ENCODE measurements at places on chromosomes 2 and 18.

GRCh38 chr2:3664925-3665324 is 6.9 kb downstream of the ALLC start:
- no peak for DNase-seq

DNA sequence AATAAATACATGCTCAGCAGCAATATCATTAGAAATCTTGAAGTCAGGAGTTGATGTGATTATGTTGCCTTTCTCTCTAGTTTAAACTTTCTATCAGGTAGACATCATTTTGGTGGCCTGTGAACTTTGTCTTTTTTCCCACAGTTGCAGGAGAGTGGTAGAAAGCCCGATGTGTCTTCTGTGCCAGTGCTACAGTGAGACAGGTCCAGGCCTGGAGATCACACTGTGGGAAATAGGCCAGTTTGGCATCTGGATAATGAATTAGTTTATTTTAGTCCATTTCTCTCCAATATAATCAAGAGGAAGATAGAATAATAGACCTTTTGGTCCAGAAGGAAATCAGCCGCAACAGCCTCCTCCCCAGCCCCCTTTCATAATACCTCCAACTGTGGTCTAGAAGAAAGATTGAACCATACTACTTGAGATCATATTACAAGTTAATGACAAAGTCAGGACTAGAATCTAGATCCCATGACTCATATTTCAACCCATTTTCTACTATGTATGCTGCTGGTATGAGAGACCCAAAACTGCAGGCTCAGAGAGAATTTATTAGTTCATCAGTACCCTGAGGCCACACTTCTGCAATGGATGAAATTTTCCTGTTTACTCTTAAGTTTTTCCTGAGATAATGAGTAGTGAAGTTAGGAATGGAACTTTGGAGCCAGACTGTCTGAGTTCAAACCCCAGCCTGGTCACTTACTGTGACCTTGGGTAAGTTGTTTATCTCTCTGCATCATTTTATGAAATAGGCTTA is 20.6 kb downstream of the KCMF1 start:
- no peak for DNase-seq

DNA sequence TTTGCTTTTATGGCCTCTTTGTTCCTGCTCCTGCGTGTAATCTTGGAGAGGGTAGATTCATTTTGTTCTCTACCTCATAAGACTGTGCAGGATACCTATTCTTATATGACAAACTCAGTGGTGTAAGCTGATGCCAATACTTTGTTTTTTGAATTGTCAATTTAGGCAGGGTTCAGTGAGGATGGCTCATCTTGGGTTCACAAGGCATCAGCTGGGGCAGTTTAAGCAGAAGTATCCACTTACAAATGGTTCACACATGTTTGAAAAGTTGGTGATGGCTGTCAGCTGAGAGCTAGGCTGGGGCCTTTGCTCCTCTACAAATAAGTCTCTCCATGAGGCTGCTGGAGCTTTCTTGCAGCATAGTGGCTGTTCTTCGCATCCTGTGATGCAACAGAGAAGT is 920.6 kb upstream of the PIK3C3 start:
- no peak for DNase-seq

DNA sequence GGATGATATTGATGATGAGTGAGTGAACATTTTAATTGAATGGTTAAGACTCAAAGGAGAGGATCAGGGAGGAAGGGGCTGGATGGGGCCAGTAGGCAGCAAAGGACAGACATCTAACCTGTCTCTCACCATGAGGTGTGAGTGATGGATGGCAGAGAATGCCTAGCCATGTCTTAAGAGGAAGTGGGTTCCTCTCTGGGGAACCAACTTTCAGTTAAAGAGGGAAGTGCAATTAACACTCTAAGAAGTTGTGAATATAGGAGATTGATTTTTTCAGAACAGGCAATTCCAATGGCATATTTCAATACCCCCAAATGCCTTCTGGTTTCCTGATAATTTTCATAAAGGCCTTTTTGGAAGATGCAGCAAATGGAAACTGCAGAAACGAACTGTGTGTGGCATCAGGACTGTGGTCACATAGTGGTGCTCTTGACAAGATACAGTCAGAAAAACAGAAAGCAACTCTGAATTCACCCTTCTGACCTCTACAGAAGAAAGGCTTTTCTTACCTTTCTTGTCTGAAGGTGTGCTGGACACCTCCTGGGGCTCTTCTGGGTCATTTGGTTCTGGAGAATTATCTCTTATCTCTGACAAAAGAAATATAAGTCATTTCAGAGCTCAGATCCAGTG is 10.2 kb downstream of the SP110 start:
- no peak for DNase-seq

- no peak for DNase-seq
Observed at GRCh38 chr2:86280191-86280667, 57.2 kb downstream of the REEP1 start.

GRCh38 chr2:15527074-15527739 is 33.9 kb downstream of the NBAS start:
- DNase-seq = no peak

- no peak for DNase-seq
Observed at GRCh38 chr2:1784087-1784486, 39.8 kb upstream of the PXDN start.

DNA sequence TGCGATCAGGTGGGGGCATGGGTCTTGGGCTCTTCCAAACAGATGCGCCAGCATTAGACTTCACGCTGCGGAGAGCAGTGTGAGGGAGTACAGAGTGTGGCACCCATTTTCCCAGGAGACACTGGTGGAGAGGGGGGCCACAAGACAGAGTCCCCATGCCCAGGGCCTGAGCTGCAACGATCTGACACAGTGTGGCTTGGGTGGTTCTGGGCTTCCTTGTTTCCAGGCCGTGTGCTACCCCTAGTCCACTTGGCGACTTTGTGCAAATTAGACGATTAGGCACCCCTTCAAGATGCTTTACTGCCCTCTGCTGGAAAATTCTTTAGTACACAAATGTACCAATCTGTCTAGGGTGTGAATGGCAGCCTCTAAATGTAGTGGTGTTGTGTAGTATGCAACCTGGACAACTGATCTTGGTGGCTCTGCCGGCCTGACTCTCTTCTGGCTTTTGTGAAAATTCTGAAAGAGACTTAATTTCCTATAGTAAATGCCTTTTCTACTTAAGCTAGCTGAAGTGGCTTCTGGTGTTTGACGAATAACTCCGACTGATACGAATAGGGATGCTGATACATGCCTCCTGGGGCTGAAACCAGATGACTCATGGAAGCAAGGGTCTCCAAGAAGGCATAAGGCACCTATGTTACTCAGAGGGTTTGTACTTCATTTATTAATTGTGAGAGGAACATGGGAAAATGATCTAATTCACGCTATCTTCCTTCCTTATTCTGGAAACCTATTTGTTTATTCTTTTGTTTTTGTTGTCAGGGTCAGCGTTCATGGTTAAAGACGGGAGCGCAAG is 92.3 kb upstream of the SMAD2 start:
- DNase-seq = peak; percentile 37

GRCh38 chr2:153360239-153360638 is 118.3 kb downstream of the RPRM start:
- DNase-seq = no peak

GRCh38 chr2:60998628-60999545 is 18.6 kb upstream of the PEX13 start:
- DNase-seq = no peak

DNA sequence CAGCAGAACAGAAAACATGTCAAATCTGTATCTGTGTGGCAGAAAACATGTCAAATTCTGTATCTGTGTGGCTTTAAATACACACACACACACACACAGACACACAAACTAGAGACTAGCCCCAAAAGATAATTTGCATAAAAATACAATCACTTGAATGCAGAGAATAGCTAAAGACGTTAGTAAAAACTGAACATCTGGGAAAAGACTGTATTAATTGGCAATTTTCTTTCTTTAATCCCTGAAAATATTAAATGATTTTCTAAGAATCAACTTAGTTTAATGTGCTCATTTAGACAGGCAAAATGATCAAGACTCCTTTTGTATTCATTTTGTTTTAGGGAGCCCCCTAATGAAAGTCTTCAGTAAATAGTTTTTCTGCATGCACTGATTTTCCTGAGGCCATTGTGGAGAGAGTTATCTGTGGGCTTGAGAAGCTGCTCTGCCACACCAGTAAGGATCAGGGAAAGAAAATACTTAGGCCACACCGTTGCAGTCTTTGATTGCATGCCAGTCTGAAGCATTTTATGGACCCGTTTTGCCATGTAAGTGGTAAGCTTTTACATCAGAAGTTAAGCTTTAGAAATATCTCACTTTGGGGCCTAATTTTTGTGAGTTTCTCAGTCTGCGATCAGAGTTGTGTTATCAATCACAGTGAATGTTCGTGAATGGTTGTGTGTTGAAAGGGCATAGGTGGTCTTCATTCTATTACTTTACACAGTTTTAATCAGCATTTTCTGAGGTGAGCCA is 2.2 kb downstream of the SPATS2L start:
- DNase-seq = no peak

DNA sequence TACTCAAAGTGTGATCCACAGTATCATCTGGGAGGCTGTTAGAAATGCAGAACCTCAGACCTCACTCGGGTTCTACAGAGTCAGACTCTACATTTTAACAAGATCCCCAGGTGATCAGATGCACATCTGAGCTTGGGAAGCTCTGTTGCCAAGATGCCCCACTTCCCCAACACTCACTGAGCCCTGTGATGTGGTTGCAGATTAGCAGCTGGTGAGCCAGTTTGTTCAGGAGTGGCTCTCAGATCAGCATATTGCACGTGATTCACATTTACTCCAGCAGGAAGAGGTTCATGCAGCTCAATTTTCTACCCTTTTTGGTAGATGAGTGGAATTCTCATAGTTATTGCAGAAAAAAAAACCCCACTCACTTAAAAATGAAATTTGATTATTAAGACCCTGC is 96.4 kb downstream of the VIT start:
- no peak for DNase-seq

GRCh38 chr18:77617694-77618093 is 368.0 kb downstream of the GALR1 start:
- DNase-seq = no peak

GRCh38 chr2:117726747-117727146 is 87.7 kb upstream of the DDX18 start:
- no peak for DNase-seq

- DNase-seq = peak; percentile 12
Observed at GRCh38 chr2:222982010-222982908, 69.7 kb upstream of the KCNE4 start.

- DNase-seq = no peak
Observed at GRCh38 chr2:159614534-159615366, 1.6 kb downstream of the BAZ2B start.

GRCh38 chr2:46175419-46175818 is 121.8 kb upstream of the EPAS1 start:
- no peak for DNase-seq

DNA sequence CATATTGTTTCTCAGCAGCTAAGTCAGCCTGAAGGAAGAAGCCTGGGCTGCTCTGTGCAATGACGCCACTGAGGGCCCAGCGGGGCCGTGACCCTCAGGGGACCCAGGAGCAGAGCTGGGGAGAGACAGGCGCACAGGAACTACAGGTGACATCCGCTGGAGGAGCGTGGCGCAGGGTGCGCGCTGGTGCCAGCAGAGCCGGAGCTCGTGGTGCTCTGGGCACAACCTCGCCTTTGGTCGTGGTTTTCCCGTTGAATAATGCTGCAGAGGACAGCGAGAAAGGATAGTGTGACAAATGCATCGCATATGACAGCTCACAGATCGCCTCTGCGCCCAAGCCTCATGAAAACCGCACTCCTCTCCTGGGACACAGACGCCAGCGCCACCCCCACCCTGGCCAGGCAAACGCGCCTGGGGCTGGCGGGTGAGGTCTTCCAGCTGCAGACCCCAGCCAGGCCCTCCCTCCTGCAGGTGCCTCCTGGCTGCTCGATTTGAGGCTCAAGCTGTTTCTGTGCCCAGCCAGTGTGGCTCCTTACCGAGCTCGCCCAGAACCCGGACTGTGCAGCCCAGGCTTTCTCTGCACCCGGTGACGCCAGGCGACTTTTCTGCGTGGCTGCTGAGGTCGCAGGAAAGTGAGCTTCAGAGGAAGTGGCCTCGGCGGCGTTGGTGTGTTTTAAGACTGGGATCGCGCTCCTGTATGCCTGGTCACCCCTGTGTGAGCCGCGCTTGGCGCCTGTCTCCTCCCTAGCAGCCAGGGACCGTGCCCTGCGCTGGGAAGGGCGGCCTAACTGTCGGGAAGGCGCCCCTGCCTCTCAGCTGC is 583.1 kb upstream of the HS6ST1 start:
- no peak for DNase-seq

DNA sequence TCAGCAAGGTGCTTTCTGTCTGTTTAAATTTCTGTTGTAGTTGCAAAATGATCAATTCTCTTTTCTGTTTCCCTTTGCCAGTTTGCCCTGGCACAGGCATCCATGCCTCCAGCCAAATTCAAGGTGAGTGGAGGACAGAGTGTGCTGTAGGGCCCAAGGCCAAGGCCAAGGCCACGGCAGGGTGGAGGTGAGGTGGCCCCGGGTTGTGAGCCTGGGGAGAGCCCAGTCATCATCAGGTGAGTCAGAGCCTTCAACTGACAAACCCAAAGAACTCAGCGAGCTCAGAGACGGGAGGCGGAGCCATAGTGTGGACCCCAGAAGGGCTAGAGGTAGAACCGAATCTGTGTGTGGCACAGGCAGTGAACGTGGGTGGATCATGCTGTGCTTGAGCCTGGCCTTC is 55.7 kb downstream of the BCL2L11 start:
- DNase-seq = no peak

DNA sequence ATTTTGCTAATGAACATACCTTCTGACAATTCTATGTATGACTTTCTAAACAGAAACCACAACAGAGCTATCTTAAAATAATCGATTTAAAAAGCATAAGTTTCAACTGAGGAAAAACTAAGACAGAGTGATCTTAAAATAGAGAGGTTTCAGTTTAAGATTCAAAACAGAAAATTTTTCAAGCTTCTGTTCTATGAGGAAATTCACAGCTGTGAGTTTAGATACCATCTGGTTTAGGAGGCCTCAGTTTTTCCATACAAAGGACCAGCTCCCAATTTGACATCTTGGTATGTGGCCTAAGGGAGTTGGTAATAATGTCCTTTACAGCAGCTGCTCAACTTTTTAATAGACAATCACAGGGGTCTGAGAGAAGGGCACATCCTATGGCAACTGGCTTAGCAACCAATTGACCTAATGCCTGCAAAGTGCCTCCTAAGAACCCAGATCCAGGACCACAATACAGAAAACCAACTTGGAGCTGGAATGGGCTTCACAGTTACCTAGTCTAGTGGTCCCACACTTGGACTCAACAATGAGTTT is 39.7 kb downstream of the MDH1 start:
- no peak for DNase-seq

DNA sequence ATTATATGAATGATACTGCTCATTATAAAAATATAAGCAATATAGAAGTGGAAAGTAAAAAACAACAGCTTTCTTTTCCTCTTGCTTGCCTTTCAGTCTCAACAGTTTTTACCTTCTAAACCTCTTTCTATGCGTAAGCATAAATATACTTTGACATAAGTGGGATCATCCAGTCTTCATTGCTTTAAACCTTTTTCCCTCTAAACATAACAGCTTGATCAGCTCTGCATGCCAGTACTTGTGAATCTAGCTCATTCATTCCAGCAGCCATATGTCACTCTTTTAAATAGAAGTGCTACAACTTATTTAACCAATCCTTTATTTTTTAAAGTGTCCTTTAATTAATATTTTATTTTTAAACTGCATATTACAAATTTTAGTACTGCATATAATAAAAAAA is 88.1 kb downstream of the TTC27 start:
- DNase-seq = no peak

GRCh38 chr18:59268127-59268720 is 5.0 kb downstream of the RAX start:
- DNase-seq = no peak
